Nephron progenitor cell (in vitro differentiated cells): ENCODE measurements at places on chromosomes 6 and 20.

DNA sequence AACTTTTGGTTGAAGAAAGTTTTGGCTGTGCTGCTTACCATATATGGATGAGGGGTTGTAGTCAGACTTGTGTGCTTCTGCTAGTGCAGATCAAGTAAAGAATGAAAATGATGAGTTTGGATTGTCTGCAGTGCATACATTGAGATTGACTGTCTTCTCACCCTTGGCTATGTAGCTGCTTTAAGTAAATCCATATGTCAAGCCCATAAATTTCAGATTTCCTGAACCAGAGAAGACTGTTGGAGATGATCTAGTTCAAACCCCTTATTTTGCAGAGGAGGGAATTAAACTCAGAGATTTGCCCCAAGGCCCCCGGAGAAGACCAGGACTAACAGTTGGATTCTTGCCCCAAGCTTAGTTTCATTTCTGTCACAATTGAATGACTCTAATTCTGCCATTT, 67.2 kb downstream of the PKIB start:
- no peak for DNase-seq

GRCh38 chr6:165659945-165660856, 2.8 kb downstream of the PDE10A start:
- peak; percentile 54 for DNase-seq

DNA sequence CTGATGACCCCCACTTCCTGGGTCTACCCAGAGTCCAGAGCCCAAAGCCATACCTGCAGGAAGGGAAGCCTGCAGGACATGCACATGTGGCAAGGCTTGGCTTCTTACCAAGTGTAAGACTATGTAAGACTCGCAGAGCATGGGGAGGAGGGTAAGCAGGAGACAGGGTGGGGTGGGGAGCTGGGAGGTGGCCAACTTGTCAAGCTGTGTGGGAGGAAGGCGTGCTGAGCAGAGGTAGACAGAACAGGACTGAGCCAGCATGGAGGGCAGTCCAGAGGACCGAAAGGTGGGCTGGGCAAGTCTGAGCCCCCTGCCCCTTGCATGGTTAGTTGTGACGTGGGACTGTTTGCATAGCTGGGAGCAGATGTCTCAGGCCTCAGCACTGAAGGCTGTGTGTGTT, 53.4 kb upstream of the RNF24 start:
- DNase-seq = no peak

GRCh38 chr6:69019832-69020231, 384.8 kb downstream of the ADGRB3 start:
- no peak for DNase-seq

DNA sequence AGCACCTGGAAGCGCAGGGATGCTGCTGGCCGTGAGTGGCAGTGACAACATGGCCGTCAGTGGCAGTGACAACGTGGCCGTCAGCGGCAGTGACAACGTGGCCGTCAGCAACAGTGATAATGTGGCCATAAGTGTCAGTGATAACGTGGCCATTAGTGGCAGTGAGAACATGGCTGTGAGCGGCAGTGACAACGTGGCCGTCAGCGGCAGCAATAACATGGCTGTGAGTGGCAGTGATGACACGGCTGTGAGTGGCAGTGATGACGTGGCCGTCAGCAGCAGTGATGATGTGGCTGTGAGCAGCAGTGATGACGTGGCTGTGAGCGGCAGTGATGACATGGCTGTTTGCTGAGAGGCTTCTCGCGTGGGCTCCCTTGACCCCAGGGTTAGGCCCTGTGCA, 169.8 kb downstream of the ERMARD start:
- no peak for DNase-seq

- no peak for DNase-seq
Measured at GRCh38 chr6:20916086-20916485, 381.8 kb downstream of the CDKAL1 start.

GRCh38 chr6:119966484-119966883, 616.9 kb upstream of the MAN1A1 start:
- DNase-seq = no peak

GRCh38 chr6:15962449-15962764, 166.5 kb upstream of the MYLIP start:
- DNase-seq = no peak

GRCh38 chr6:43717389-43717788, 29.8 kb upstream of the MRPS18A start:
- no peak for DNase-seq

GRCh38 chr6:41371992-41372831, 36.8 kb downstream of the NCR2 start:
- DNase-seq = peak; percentile 76

GRCh38 chr6:11133281-11133680, 21.8 kb upstream of the ERVFRD-1 start:
- DNase-seq = no peak

DNA sequence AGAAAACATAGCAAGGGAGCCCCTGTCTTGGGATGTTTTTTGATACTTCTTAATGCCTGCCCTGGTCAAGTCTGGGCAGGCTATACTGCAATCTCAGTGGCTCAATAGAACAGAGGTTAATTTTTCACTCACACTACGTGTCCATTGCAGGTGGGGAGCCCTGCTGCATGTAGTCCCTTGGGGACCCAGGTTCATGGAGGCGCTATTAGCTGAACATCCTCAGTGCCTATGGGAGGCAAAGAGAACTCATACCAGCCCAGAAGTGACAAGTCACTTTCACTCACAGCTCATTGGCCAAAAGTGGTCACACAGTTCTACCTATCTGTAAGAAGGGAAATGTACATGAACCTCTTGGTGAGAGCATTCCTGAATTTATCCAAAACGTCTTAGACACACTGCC, 23.2 kb downstream of the CGA start:
- DNase-seq = no peak

GRCh38 chr6:104928141-104928540, 28.8 kb upstream of the LIN28B start:
- DNase-seq = no peak

DNA sequence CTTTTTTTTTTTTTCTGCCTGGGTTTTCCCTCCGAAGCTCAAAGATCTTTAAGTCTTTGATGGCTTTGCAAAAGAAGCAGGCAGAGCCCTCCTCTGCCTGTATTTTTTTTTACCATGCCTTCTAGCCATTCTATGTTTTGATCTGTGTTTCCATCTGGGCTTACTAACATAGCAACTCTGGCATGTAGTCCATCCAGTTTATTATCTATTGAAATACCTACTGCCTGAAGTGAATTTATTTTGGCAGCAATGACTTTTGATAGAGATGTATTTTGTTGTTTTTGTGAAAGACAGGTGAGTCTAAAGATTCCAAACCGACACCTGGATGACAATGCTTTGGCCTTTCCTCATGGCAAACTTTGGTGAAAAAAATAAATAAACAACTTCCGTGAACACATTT, 1157.7 kb upstream of the MAP3K7 start:
- DNase-seq = no peak

GRCh38 chr6:22062807-22063408, 233.9 kb downstream of the PRL start:
- no peak for DNase-seq

DNA sequence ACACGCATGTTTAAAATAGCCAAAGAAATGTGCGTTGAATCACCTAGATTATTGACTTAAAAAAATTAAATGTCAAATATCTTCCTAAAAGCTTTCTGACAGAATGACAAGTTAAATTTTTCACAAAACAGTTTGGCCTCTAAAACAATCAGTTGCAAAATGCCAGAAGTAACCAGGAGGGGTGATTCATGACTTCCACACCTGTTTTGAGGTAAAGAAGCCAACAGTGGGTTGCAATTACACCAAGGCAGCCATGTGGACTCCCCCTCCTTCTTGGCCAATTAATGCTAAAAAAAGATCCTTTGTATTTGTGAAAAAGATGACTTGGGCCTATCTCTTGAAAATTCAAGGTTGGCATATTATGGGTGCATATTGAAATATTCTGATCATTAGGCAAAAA, 424.8 kb downstream of the CBLN4 start:
- no peak for DNase-seq

DNA sequence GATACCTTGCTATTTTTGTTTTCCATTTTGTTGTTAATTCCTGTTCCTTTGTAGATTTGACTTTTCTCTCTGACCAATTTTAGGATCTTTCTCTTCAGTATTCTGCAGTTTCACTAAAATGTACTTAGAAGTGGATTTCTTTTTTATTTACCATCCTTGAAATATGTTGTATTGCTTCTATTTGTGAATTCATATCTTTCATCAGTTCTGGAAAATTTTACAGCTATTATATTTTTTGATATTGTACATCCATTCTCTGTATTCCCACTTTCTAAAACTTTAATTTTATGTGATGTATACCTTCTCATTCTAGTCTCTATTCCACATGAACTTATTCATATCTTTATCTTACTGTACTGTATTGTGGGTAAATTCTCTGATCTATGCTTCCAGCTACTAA, 9.7 kb upstream of the ALDH8A1 start:
- no peak for DNase-seq

GRCh38 chr6:153790876-153791473, 248.1 kb upstream of the OPRM1 start:
- no peak for DNase-seq

DNA sequence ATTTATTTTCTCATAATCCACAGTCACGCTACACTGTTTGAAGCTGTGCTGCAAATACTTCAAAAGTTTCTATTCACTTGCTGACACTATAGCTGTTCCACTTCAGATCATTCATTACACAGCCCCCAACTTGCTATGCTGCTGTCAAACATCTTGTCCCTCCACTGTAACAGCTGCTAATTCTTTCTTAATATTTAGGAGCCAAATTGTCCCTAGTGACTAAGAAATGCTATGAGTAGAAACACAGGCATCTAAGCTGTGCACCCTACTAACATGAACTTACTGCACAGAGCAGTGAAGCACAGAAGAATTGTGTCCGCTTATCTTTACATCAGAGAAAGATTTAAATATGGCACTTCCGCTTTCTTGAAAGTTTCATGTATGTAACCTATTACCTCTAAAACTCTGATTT, 91.3 kb downstream of the PDE10A start:
- no peak for DNase-seq

- peak; percentile 98 for DNase-seq
Measured at GRCh38 chr6:19804205-19805128, 32.7 kb upstream of the ID4 start.

GRCh38 chr6:90820436-90820835, 233.6 kb upstream of the MAP3K7 start:
- DNase-seq = no peak

GRCh38 chr20:37102571-37102970, 6.8 kb upstream of the RBL1 start:
- no peak for DNase-seq

- DNase-seq = no peak
Measured at GRCh38 chr6:6614096-6614982, 25.8 kb downstream of the LY86 start.

- no peak for DNase-seq
Measured at GRCh38 chr20:30419466-30419865, 838.0 kb upstream of the DEFB115 start.

DNA sequence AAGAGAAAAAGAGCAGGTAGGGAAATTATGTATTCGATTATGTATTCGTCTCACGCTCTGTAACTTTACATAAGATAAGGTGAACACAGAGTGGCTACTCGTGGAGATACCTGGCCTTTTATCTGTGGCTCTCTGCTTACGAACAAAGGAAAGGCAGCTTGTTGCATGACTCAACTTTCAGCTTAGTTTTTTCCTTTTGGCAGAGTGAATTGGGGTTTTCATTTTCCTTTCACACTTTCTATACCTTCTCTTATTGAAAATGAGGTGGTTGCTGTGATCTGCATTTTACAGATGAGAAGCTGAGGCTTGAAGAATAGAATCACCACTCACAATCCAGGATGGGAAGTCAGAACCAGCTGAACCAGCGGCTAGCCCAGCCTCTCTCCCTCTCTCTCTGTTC, 13.3 kb upstream of the KCNK15 start:
- no peak for DNase-seq

GRCh38 chr6:132929141-132929540, 114.8 kb downstream of the RPS12 start:
- no peak for DNase-seq

GRCh38 chr20:10315138-10315537, 96.5 kb downstream of the SNAP25 start:
- DNase-seq = no peak

DNA sequence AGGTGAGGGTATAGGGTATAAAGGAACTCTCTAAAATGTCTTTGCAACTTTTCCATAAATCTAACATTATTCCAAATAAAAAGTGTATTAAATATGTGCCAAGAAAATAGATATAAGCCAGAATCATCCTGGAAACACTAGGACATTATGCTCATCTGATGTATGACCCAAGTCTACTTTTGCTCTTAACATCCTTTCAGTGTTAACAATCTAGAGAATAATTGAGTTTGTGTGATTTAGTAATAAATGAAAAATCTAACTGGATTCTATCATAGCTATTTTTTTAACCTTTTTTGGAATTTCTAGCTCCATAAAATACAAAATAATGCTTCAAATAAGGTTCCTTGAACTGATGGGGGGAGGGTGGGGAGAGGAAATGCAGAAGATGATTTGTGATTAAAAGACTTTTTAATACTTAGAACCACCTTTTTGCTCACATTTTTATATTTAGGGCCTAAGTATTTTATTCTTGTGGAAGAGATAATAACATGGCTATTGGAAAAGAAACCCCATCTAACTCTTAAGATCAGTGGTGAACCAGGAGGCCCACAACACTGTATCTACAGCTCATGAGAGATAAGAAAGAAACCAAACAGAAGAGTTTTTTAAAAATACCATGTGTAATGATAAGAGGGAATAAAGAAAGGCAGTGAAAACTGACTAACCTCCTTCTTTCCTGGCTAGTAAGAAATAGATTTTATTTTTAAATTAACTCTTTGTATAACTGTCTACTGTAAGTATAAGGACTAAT, 68.5 kb downstream of the PDSS2 start:
- no peak for DNase-seq
